ENCODE measurements at places on chromosomes 12 and 14. TPM values are rescaled to one million over a fixed set of nuclear protein-coding genes. Genes with fewer than 3 reads are reported as not detected.

OR6C68 gene
- not detected for total RNA-seq

ARHGAP9 gene
- 29.2 TPM for total RNA-seq

KCNH5 gene
- not detected for total RNA-seq

KLRF1 gene
- not detected for total RNA-seq

CCDC197 gene
- not detected for total RNA-seq

KCNH3 gene
- 2.6 TPM for total RNA-seq

TAS2R7 gene
- total RNA-seq: not detected

FOXA1 gene
- 25.1 TPM for total RNA-seq

CCNB1IP1 gene
- total RNA-seq: 46.4 TPM

IL26 gene
- not detected for total RNA-seq

CIDEB gene
- 11.5 TPM for total RNA-seq

NGB gene
- total RNA-seq: not detected

ZBTB39 gene
- 3.2 TPM for total RNA-seq

CD4 gene
- total RNA-seq: 10.5 TPM

SLC25A47 gene
- total RNA-seq: not detected

PGF gene
- total RNA-seq: 21.3 TPM

TPPP2 gene
- total RNA-seq: not detected

ESPL1 gene
- total RNA-seq: 1.5 TPM

TAS2R13 gene
- total RNA-seq: 2.0 TPM

LRRIQ1 gene
- total RNA-seq: 0.54 TPM

ABHD12B gene
- not detected for total RNA-seq

CD163L1 gene
- total RNA-seq: 0.59 TPM

IKZF4 gene
- 9.2 TPM for total RNA-seq

KIF26A gene
- 2.1 TPM for total RNA-seq

ZDHHC22 gene
- not detected for total RNA-seq

SERPINA1 gene
- 205 TPM for total RNA-seq

PROX2 gene
- not detected for total RNA-seq

ARHGEF40 gene
- 74.4 TPM for total RNA-seq
